Mesangial cell (primary cell): ENCODE measurements at places on chromosomes 6 and 20. TPM values are rescaled to one million over a fixed set of nuclear protein-coding genes. Genes with fewer than 3 reads are reported as not detected.

Gene VSX1
- total RNA-seq, result not detected in 2 replicates

Gene CALHM5
- 0.49 and 0.89 TPM in 2 replicates for total RNA-seq

Gene RIPOR2
- total RNA-seq, result 0.16 and 0.76 TPM in 2 replicates

Gene CAPN11
- 0.25 TPM in 1 of 2 replicates, not detected in the other for total RNA-seq

Gene COL20A1
- 0.16 TPM in 1 of 2 replicates, not detected in the other for total RNA-seq

Gene ZSWIM1
- total RNA-seq, result 14.7 and 17.7 TPM in 2 replicates

Gene KIF25
- not detected in 2 replicates for total RNA-seq

Gene TSHZ2
- total RNA-seq, result 0.33 and 5.6 TPM in 2 replicates

Gene SPAG4
- 5.1 and 13.8 TPM in 2 replicates for total RNA-seq

Gene C2
- 0.49 and 2.5 TPM in 2 replicates for total RNA-seq

Gene DOK5
- total RNA-seq, result 1.3 and 6.2 TPM in 2 replicates

Gene SYNJ2
- 33.7 and 39.3 TPM in 2 replicates for total RNA-seq

Gene LPA
- total RNA-seq, result not detected in 2 replicates

Gene GRM4
- total RNA-seq, result 0.89 TPM in 1 of 2 replicates, not detected in the other

Gene MOG
- not detected in 2 replicates for total RNA-seq

Gene REM1
- not detected in 2 replicates for total RNA-seq

Gene LRFN2
- not detected in 2 replicates for total RNA-seq

Gene PRDM1
- total RNA-seq, result 0.16 and 0.38 TPM in 2 replicates

Gene NR2E1
- total RNA-seq, result not detected in 2 replicates

Gene GSTA1
- not detected in 2 replicates for total RNA-seq

Gene THEMIS
- total RNA-seq, result not detected in 2 replicates

Gene TUBB
- 856 and 2,016 TPM in 2 replicates for total RNA-seq

Gene PAK5
- total RNA-seq, result not detected in 2 replicates

Gene MDFI
- total RNA-seq, result 22.8 and 47.9 TPM in 2 replicates

Gene PREX1
- 1.1 and 3.9 TPM in 2 replicates for total RNA-seq

Gene SRMS
- not detected in 2 replicates for total RNA-seq

Gene TAGAP
- total RNA-seq, result not detected in 2 replicates

Gene PTCHD4
- total RNA-seq, result 0.33 and 1.8 TPM in 2 replicates

Gene DEFB124
- total RNA-seq, result not detected in 2 replicates

Gene LY6G6D
- total RNA-seq, result not detected in 2 replicates

Gene EEF1A2
- 3.4 and 12.5 TPM in 2 replicates for total RNA-seq

Gene SRSF12
- 2.9 and 4.2 TPM in 2 replicates for total RNA-seq

Gene ACSS2
- total RNA-seq, result 35.4 and 71.7 TPM in 2 replicates

Gene FAM209B
- not detected in 2 replicates for total RNA-seq

Gene EYS
- not detected in 2 replicates for total RNA-seq

Gene IDH3B
- total RNA-seq, result 96.6 and 108 TPM in 2 replicates

Gene NOX3
- total RNA-seq, result not detected in 2 replicates
